ENCODE measurements at places on chromosomes 5 and 9. TPM values are rescaled to one million over a fixed set of nuclear protein-coding genes. Genes with fewer than 3 reads are reported as not detected.

PITX1 gene
- 5.2 TPM for total RNA-seq

DNA sequence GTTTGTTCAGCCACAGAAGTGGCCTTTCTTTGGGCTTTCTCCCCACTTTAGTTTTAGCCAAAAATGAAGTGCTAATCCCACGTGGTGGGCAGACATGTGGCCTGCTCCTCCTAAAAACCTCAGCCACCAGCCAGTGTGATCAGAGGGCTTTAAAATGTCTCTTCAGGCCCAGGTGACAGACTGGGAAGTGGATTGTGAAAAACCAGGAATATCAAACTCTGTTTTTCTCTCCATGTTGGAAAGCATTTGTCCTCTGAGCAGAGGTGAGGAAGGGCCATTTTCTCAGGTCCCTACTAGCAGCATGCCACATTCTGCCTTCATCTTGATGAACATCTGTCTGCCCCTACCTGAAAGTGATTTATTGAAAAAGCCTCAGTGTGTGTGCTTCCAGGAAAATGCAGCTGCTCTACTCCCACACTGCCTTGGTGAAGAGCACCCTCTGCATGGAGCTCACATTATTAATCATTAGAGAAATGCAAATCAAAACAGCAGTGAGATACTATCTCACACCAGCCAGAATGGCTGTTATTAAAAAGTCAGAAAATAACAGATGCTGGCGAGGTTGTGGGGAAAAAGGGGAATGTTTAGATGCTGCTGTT is 181.2 kb upstream of the DMAC1 start:
- DNase-seq: no peak
- no peaks in the 10 kb centered on the region for H3K4me1 ChIP-seq
- no peaks in the 10 kb centered on the region for H3K27me3 ChIP-seq
- H3K4me3 ChIP-seq: no peak overlapping the region
- no peaks in the 10 kb centered on the region for H3K36me3 ChIP-seq

- no peaks in the 10 kb centered on the region for H3K4me1 ChIP-seq
- no peak overlapping the region for H3K4me3 ChIP-seq
- no peak overlapping the region for H3K27ac ChIP-seq
- no peak for DNase-seq
- H3K36me3 ChIP-seq: peaks cover 73% of the 10 kb centered on the region
Observed at GRCh38 chr9:127683723-127684122, 23.1 kb upstream of the CFAP157 start.

EIF4E1B gene
- not detected for total RNA-seq

DNA sequence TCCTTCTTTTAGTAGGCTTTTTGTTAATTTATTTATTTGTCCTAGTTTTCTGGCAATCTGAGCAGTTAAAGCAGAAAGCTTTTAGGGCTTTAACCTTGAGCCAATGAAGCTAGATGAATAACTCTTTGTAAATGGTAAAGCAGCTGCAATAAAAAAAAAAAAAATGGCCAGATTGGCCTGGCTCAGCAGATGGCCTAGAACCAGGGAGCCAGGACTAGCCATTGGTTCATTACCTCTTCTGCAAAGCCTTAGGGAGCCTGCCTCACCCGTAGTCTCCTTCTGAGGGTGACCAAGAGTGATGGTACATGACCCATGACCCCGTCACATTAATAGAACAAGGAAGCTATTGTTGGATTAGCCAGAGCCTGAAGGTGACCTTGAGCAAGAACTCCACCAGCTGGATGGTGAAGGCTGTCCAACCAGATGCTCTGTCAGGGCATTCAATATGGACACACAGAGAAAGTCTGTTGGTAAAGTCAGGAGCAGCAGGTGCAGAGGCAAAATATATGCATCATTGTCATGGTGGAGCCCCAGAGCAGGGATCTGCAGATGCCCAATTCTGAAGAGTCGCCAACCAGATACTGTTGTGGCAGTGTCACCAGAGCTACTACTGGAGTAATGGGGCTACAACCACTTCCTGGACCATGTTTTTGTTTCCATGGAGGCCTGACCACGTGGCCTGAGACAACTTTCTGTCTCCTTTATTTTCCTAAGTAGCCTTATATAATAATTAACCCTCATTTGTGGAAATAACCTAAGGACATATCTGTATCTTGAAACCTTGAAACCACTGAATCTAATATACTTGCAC is 100.7 kb downstream of the MTX3 start:
- no peaks in the 10 kb centered on the region for H3K27me3 ChIP-seq
- H3K36me3 ChIP-seq: no peaks in the 10 kb centered on the region
- H3K27ac ChIP-seq: no peak overlapping the region
- no peaks in the 10 kb centered on the region for H3K4me1 ChIP-seq
- DNase-seq: no peak
- H3K4me3 ChIP-seq: no peak overlapping the region

DNA sequence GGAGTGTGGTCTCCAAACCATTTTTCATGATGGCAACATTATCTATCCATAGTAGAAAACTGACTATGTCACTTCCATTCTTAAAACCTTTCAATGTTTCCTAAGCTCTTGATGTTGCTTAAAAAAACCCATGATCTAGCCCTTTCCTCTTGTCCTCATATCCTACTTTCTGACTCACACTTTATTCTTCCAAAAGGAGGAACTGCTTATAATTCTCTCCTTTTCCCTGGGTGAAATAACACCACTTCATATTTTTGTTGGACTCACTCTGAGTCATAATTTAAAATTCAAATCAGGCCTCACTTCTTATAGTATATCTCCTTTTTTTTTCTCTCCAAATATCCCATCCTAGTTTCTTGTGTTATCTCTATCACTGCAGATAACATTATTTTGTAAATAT is 513.9 kb downstream of the MAN2A1 start:
- H3K4me1 ChIP-seq: no peaks in the 10 kb centered on the region
- DNase-seq: no peak
- no peaks in the 10 kb centered on the region for H3K36me3 ChIP-seq
- no peak overlapping the region for H3K4me3 ChIP-seq

DNA sequence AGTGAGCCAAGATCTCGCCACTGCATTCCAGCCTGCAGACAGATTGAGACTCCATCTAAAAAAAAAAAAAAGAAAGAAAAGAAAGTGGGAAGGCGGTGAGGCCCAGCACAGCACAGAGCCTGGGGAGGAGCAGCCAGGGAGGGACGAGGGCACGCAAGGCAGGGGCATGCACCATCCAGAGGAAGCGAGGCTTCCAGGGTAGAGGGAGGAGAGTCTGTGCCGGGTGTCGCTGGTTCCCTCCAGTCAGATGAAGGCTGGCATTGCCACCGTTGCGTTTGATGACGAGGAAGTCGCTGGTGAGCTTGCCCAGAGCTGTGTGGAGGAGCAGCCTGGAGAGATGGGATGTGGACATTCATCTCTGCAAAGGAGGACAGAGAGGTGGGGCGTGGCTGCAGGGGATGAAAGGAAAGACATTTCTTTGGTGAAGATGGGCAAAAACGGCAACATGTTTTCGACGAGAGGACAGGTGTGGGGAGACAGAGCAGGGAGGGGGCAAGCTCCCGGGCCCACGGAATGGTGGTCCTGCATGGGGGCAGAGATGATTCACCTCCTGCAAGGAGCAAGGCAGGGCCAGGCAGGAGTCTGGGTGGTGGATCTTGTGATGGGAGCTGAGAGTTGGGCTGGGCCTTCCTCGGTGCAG is 18.6 kb upstream of the OLFM1 start:
- no peak overlapping the region for H3K4me3 ChIP-seq
- DNase-seq: no peak
- H3K27ac ChIP-seq: no peak overlapping the region
- peaks cover 85% of the 10 kb centered on the region for H3K27me3 ChIP-seq
- no peaks in the 10 kb centered on the region for H3K4me1 ChIP-seq

DNA sequence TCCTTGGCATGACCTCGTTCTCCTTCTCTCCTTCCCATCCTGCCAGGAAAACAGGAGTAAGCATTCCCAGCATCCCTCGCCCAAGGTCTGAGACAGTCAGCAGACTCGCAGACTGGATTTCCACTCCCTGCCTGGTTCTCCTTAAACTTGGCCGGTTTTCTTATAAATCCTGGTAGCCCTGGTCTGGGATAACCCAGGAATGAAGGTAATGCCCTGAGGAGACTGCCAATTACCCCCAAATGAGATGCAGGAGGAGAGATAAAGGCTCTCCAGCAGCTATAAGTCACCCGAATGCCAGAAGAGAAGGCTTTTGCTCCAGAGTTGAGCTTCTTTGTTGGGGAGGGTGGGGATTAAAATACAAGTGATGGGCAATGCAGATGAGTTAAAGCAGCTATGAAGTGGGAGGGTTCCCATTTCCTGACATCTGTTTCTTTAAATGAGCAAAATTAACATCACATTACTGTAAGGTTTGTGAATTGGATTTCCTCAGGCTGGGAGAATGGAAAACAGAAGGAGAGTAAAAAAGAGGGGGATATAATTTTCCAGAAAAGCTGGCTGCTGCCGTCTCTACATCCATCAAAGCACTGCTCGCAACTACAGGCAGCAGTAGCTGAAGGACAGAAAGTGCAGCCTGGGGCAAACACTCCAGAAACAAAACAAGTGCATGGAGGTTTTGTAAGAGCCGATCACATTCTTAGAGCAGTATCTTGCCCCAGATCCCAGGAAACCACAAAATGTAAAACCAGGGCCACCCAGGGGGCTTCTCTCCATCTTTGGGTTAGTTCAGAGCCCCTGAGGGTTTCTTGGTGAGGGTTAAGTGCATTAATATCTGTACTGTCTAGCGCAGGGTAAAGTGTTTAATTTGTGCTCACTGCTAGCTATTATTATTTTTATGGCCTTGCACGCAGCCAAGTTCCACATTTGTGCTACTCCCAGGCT is 177.6 kb upstream of the PANK3 start:
- no peaks in the 10 kb centered on the region for H3K4me1 ChIP-seq
- no peak overlapping the region for H3K27ac ChIP-seq
- no peaks in the 10 kb centered on the region for H3K27me3 ChIP-seq
- no peak for DNase-seq
- no peak overlapping the region for H3K4me3 ChIP-seq
- H3K36me3 ChIP-seq: peaks cover 61% of the 10 kb centered on the region
